T-helper 1 cell treated with Interleukin-12 subunit alpha and Interleukin-12 subunit beta and Interleukin-4 antibody, amounts not matched to agents 30 ng/mL and 1 ng/mL, for 36 hours (primary cell): ENCODE measurements at places on chromosomes 11 and 22. TPM values are rescaled to one million over a fixed set of nuclear protein-coding genes. Genes with fewer than 3 reads are reported as not detected.

MS4A2 gene
- not detected in 2 replicates for total RNA-seq

SCGB2A2 gene
- total RNA-seq, result not detected in 2 replicates

OR51B4 gene
- total RNA-seq, result not detected in 2 replicates

CRYBB3 gene
- 0.61 TPM in 1 of 2 replicates, not detected in the other for total RNA-seq

OR11H1 gene
- total RNA-seq, result not detected in 2 replicates

PHLDB1 gene
- total RNA-seq, result 0.56 and 1.0 TPM in 2 replicates

MIAT gene
- 249 and 268 TPM in 2 replicates for total RNA-seq

KRTAP5-7 gene
- total RNA-seq, result 0.34 TPM in 1 of 2 replicates, not detected in the other
